ENCODE measurements at places on chromosomes 6 and 20.

GRCh38 chr20:19706463-19706862 lies 51.6 kb upstream of the RIN2 start:
- no peak for DNase-seq

DNA sequence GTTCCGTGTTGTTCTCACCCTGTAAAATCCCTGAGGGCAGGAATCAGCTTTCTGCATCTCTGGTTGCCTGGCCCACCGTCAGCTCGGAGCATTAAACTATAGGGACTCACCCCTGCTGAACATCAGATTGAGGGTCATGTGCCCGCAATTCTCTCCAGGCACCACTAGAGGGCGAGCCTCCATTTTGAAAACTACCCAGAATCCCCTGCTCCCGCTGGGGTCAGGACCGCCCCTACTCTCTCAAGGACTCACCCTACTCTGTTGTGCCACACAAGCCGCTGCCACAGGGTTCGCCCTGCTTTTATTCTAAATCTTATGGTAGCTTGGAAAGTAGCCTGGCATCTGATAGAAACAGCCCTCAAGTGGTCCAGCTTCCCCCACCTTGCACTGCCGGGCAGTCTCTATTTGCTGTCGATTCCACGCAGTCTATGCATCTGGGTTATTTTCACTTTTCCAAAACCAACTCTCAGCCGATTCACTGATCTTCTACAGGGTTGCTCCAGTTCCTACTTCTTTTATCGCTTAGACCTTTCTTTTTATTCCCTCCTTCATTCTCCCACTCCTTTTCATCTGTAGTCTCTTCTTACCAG lies 244.1 kb upstream of the QKI start:
- DNase-seq, result peak; percentile 8

DNA sequence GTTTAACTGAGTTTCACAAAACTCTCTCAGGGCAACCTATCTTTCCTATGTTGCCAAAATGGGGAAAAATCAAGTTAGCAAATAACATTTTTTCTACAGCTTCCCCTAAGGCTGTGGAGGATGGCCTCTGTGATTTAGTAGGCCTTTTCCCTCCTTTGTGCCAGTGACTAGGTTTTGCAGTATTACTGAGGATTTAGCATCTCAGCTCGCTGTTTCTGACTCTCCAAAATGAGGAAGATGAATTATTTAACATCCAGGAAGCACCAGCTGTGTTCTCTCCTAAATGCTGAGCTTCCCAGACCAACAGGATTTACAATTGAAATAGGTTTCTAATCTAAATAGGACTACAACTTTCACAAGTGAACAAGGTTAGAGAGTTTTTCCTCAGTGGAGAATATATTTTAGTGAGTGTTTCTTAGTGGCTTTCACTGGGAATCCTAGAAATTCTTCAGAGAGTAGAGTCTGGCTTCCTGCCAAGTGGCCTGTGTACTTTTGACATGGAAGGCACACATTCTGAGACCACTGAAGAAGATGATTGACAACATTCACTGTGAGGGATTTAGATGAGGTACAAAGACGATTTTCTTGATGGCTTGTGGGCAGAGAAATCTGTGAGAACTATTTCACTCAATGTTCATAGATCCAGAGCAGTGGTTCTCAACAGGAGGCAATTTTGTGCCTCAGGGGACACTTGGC lies 62.4 kb downstream of the PTCHD4 start:
- DNase-seq, result no peak

- DNase-seq, result peak; percentile 41
Measured at GRCh38 chr6:170459451-170459850, 93.7 kb downstream of the PSMB1 start.

- no peak for DNase-seq
Measured at GRCh38 chr6:36566418-36566905, 19.2 kb upstream of the STK38 start.

- no peak for DNase-seq
Measured at GRCh38 chr6:9553002-9553401, 861.9 kb downstream of the TFAP2A start.
